ENCODE measurements at places on chromosomes 4 and X.

DNA sequence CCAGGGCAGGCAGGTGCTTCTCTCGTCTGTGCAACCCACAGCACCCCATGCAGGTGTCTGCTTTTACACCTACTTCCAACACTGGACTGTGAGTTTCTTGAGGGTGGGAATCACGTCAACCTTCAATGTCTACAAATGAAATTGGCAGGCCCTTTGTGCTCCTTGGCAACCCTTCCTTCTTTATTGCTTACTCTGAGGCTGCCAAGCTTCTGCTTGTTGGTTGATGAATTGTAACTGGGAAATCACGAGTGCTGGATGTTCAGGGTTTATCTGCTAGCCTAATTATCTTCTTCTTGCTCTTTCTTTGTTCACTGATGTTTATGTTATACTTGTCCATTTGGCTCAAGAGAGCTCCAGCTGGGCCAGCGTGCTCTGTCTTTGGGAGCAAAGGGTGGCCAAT lies 2.5 kb upstream of the DGAT2L6 start:
- no peak for DNase-seq

GRCh38 chr4:108156391-108156790 lies 12.3 kb downstream of the LEF1 start:
- no peak for DNase-seq

DNA sequence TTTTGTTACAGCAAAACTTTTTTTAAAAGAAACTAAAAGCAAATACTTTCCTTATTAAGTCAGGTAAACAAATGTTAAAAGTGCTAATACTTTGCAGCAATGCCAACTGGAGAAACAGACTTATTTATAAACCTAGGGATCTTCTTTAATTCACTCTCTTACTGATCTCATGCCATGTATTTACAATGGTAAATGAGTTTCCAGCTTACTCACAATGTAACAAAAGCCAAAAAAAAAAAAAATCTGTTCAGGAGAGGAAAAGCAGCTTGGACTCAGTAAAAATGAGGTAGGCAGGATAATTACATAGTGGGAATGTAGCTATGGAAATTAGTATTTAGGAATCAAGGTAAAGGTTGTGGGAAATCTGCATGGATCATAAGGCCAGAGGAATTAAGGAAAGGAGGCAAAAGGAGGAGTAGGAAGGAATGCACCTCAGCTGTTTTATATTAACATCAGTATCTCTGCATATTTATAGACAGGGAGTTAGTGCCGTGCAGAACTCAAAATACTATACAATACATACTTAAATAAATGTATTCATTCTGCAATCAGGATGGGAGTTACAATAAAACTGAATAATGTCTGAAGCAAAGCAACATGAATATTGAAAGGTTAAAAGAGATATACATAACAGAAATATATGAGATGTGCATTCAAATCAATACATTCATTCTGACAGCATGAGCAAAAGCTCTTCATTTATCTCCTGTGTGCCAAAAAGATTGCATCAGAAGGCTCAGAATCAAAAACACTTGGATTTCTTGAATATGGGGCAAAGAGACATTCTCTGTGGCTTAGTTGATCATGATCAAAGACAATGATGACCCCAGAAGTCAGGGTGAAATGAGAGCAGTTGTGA lies 57.9 kb upstream of the ETNPPL start:
- DNase-seq = no peak

DNA sequence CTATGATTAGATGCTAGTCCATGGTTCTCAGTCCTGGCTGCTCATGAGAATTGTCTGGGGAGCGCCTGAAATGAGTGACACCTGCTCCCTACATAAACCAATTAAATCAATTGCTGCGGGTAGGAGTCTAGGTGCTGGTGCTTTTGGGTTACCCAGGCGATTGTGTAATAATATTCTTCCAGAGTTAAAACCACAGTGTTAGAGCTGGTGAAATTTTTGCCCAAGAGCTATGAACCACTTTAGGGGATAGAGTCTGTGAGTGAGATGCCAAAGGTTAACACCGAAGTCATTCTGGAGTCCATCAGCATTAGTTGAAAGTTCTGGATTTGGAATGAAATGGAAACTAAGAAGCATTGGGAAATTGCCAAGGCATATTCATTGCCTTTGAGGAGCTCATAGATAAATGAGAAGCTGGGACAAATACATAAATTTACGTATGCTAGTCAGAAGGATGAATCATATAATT lies 15.3 kb downstream of the PDK3 start:
- no peak for DNase-seq

DNA sequence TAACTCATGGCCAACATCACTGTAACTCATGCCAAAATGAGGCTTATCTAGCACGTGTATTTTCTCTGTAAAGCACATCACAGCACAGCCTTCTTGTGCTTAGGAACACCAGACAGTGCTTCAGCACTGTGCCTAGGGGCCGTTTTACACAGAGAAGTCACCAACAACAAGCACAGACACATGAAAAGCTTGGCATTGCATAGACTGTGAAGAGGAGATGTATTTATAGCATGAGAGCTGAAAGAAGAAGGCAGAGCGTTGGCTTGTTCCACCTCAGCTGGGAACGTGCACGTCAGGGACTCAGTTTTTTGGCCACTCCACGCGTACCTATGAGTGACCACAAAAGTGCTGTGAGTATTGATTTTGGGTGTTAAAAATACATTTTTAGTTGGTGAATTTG lies 116.3 kb upstream of the SFRP2 start:
- no peak for DNase-seq

- no peak for DNase-seq
Observed at GRCh38 chrX:65572971-65573370, 38.4 kb upstream of the LAS1L start.

GRCh38 chr4:12897954-12898353 lies 586.2 kb downstream of the RAB28 start:
- DNase-seq = no peak

DNA sequence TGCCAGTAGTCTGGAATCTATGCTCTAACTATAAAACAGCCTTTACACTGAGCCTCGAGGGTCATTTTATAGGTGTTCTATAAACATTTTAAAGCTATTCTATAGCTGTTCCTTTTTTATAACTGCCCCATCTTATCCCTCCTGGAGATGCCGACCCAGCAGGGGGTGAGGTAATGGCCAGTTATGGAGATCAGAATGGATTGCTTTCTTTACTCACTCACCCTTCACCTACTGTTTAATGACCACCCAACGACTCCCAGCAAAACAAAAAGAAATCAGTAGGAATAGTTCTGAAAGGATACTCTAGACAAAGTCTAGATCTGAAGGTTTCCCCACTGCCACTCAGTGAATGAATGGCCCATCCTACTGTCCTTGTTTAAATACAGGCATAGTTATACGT lies 1113.1 kb downstream of the FAT4 start:
- DNase-seq = no peak

GRCh38 chrX:18491587-18492340 lies 66.4 kb downstream of the CDKL5 start:
- DNase-seq = no peak

GRCh38 chr4:20445933-20446723 lies 194.4 kb downstream of the SLIT2 start:
- DNase-seq = no peak

DNA sequence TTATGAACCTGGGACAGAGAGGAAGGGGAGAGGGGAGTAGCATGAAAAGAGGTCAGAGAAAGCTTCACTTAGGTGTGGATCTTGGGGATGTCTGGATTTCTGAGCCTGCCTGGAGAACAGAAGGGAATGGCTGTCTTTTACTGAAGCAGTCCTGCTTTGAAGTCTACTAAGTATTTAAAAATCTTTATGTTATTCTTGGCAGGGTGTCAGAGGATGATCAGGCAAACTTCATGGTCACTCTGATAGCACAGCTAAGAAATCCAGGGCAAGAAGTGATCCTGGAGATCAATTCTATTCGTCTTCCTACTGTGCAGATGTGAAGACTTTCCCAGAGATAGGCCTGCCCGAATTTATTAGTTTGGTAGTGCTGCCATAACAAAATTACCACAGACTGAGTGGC lies 464.4 kb upstream of the BOD1L1 start:
- no peak for DNase-seq

GRCh38 chr4:164866817-164867490 lies 10.0 kb upstream of the APELA start:
- DNase-seq = no peak

DNA sequence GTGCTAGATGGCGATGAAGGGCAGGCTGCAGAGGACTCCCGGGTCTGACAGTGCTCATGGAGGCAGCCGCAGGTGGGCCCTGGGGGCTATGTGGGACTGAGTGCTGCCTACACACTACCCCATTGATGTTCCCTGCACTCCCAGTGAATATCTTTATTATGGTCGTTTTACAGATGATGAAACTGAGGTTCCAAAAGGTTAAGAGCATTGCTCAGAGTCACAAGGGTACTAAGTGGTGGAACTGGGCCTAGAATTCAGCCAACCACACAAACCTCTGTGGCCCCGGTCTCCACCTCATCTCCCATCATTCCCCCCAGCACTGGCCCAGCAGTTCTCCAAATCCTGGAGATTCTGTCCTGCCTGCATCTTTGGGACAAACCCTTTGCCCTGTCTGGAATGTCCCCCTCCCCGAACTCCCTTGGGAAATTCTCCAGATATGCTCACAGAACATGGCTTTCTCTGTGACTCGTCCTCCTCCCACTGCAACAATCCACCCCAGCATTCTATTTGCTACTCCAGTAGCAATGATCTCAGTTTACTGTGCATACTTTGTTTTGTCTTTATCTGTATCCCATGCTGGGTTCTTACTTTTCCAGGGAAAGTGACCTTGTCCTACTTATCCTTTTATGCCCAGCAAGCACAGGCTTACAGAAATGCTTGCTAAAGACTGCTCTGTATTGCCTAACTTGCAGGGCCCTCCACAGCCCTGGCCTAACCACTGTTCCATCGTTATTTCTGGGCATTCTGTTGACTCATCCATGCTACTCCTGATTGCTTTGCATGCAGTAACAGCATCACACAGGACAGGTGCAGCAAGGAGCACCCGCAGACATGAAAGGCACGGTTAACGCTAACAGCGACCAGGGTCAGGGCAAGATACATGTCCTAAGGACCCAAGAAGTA lies 14.0 kb downstream of the PNMA6F start:
- DNase-seq = no peak

- no peak for DNase-seq
Observed at GRCh38 chr4:174580597-174580996, 58.3 kb upstream of the HPGD start.

GRCh38 chrX:151396042-151396824 lies 773 bp upstream of the VMA21 start:
- no peak for DNase-seq

- no peak for DNase-seq
Observed at GRCh38 chr4:127082986-127083385, 549.8 kb upstream of the INTU start.

GRCh38 chr4:124491361-124492145 lies 221.0 kb downstream of the ANKRD50 start:
- DNase-seq = no peak

DNA sequence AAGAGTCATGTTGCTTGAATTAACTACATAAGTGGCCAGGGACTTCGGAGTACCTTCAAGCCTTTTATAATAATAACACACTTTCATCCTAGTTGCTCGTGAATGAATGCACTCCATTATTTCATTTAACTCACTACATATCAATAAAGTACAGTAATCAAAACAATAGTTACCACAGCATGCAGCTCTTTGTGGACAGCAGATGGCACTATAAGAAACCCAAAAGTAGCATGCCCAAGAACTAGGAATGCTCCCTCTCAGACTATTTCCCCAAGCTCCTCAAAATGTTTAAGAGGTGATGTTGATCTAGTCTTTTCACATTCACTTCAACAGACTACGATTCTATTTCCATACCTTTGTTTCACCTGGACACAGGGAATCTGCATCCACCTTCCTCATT lies 500.8 kb upstream of the DIAPH2 start:
- DNase-seq = no peak

DNA sequence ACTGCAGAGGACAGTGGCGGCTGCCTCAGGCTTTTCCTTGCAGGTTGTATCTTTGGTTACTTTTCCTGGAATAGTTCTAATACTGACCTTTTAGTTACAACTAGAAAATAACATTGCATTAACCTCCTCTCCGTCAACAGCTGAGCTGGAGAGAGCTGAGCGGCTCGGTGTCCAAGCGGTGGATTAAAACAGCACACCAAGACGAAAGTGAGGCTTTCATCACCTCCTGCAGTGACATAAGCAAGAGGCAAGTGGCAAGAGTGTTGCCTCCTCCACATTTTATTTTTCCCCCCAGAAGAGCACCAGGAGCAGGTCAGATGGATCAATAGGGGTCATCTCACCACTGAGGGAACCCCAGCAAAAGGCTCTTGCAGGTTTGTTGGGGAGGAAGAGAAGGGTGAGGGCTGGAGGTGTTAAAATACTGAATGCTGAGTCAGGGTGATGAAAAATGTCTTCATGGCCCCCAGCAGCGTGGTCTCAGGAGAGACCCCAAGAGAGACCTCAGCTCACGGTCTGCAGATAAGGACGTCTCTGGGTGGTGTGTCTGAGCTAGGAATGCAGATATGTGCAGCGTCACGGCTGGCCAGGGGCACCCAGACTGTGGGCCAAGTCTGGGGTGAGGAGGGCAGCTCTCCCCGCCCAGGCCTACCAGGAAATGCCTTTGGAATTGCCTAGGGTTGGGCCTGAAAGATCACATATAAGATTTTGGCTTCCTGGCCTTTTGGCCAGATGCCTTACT lies 50.3 kb downstream of the CASP3 start:
- no peak for DNase-seq

- no peak for DNase-seq
Observed at GRCh38 chrX:44101281-44101680, 128.1 kb upstream of the NDP start.

DNA sequence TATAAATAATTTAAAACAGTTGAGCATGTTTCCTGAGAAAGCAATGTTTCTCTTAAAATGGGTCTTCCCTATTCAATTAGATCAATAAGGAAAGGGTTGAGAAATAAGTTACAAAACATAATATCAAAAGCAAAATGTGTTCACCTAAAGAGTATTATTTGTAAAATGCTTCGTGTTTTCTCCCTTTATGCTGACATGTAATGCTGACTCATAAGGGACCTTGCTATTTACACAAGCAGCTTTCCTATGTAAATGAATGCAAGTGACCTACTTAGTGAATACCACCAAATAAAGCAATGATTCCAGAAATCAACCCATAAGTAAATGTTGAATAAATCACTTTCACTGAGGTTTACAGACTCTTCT lies 91.5 kb downstream of the ELOVL6 start:
- DNase-seq = no peak

- DNase-seq = no peak
Observed at GRCh38 chr4:118756958-118757357, 71.8 kb downstream of the METTL14 start.

- DNase-seq = no peak
Observed at GRCh38 chrX:14832151-14832550, 40.7 kb downstream of the FANCB start.
